Caudate nucleus (tissue), 63 donors: ENCODE measurements at places on chromosomes 4 and X.

- DNase-seq = peak; percentile 92
Observed at GRCh38 chr4:78776079-78776728, at the start of gene BMP2K. BMP2K (plus strand) TSS chr4:78776350; CDS start chr4:78776544, 194 bp downstream.

DNA sequence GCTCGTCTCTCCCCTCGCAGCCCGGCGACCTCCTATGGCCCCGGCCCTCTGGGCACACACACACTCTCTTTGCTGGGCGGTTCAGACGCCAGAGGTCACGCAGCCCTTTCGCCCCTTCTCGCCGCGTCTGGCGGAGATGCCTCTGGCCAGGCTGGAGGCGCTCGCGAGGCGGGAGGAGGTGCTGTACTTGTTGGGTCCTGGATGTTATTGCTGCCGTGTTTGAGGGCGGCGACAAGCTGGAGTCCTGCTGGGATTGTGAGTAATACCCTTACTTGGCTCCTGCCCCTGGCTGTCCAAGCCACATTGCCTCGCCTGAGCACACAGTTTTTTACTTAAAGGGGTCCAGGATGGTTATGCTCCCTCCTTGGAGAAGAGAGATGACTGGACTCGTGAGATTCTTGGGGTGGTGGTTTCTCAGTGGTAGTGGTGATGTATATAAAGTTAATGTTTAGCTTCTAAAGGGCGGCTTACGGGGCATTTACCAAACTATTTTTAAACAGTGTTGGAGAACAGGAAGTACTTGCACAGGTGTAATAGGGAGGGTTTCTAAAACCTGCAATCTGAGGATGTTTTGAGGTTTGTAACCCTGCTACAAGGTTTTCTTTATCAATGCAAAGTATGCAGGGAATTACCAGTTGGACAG lies 572 bp downstream of the USP53 start:
- peak; percentile 59 for DNase-seq

DNA sequence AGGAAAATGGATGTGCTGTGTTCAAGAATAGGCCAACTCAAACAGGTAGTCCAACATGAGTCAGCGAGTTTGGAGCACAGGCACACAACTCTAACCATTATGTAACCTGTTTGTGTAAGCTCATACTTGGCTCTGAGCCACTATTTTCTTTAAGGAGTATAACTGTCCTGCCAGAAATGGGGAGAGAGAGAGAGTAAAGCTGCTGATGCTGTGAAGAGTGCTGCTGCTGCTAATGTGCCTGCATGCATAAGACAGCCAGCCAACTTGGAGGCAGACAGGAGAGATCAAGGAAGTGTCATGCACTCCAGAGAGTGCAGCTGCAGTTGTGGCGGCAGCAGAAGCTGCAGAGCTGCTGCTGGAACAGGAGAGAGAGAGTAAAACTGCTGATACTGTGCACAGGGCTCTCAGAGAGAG lies 11.7 kb upstream of the STATH start:
- DNase-seq = no peak

DNA sequence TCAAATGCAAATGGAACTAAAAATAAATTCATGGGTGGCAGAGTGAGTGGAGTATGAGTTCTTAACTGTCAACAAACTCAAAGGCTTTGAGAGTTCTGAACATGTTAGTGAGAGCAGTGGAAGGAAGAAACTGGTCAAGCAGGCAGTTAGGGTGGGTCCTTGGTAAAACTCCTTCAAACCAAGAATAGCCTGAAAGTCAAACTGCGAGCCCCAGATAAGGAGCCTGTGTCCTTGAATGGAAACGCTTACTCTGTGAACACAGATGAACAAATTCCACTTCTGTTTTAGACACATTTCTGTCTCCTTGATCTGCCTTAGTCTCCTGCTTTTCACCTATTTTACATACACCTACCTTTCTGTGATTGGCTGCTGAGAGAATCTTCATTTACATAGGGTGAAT lies 129.4 kb upstream of the PCDH18 start:
- no peak for DNase-seq

GRCh38 chr4:28278676-28279075 lies 1418.0 kb downstream of the STIM2 start:
- no peak for DNase-seq

DNA sequence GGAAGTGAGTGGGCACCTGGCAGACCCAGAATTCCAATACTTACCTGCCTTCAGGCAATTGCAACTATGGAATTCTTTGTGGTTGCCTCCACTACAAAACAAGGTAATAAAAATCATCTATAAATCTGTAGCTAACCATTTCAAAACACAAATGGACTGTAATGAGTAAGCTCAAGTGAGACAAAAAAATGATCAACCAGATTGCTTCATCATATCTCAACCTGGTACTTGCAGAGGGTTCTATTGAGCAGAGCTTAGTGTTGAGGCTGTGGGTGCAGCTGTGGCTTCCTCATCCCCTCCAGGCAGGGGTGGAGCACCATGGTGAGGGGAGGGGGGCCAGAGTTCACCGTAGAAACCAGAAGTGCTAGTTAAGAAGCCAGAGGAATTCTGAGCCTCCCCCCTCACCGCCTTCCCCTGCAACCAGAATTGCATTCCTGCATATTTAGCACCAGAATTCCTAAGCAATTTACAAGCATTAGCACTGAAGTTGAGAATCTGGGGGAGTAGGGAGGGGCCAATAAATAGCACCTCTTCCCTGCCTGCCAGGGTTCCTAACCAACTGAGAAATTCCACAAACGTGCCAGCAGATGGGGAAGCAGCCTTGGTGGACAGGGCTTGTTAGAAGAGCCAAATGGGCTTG lies 11.5 kb downstream of the CTAG1A start:
- no peak for DNase-seq

DNA sequence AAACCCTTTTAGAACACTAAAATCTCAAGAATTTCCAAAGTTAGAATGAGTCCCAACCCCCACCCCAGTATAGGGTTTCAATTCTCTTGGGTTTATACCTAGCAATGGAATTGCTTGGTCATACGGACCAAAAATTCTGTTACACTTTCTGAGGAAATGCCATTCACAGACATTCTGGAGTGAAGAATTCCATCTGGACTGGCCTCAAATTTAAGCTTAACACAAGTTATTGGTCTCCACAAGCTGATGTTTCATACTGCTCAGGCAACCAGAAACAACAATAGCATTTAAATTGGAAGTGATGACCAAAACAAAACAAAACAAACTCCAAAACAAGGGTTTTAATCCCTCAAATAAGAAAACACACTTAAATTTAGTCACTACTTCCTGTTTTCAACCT lies 51.1 kb downstream of the GPC4 start:
- DNase-seq = no peak

GRCh38 chrX:107293056-107293455 lies 86.6 kb downstream of the DNAAF6 start:
- no peak for DNase-seq

DNA sequence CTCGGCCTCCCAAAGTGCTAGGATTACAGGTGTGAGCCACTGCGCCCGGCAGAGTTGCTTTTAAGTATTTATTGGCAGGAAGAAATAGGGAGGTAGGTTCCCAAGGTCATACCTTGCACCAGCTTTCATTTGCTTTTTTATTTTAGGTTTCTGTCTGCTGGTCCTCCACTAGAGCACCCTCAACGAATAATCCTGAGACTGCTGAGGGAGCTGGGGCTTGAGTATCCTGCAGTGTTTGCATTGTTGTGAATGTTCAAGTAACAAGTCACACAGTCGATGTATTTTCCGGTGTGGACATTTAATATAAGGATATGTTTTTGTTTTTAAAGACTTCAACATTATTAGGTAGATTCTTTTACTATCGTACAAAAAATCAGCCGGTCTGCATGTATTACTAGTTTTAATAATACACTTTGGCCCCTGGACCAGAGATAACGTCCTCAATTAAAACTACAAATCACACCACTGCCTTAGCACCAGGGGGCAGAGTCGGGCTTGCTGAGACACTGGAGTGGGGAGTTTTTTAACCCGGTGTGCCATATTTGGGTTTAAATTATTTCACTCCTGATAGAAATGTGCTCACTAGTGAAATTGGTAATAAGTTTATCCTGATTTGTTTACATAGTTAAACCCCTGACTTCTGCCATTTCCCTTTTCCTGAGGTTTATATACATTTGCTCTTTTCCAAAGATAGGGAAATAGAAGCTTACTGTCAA lies 11.6 kb downstream of the SMIM20 start:
- DNase-seq = peak; percentile 49

DNA sequence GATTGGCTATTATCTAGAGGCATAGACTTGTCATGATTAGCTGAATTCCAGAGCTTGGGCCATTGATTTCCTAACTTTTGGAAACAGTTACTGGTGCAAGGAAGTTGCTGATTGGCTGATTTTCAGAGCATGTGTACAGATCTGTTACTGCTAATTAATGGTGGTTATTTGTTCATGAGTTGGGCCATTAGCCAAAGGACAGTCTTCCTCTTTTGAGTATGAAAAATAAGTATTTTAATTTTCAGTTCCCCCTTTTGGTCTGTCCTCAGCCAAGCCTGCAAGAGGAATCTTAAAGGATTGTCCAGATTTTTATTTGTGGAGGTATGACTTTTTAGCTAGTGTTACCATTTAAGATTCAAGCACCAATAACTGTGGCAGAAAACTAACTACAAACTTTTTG lies 7.0 kb upstream of the DSPP start:
- DNase-seq = no peak

DNA sequence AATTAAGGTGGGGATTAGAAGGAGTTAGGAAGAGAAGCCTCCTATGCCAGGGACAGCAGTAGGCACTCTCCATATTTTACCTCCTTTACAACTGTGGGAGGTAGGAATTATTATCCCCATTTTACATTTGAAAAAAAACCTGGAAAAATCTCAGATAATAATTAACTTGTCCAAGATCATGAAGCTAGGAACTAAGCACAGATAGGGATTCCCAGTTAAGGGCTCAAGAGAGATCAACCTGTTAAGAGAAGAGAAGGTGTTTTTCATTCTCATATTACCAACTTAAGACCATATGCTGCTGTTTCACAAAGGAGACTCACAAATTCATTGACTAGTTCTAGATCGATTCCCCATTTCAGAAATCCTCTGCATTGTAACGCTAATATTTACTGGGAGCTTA lies 16.1 kb upstream of the FAM47E start:
- DNase-seq = no peak

DNA sequence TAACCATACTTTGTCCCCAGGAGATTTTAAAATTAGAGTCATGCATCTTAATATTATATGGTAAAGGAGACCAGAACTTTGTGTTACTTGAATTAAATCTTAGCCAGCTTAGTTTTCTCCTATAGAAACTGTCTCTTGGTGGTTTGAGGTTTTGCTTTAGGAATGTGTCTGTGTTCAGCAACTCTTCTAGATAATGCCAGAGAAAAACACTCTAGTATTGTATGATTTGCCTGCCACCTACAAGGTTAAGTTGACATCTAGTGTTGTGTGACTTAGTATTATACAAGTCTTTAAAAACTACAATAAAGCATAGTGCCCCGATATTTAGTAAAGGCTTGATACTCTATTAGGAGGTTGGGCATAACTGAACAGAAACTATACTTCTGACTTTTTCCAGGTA lies 2.1 kb downstream of the UGT8 start:
- DNase-seq = no peak

- DNase-seq = no peak
Observed at GRCh38 chr4:19382993-19383756, 868.5 kb upstream of the SLIT2 start.

- no peak for DNase-seq
Observed at GRCh38 chrX:71118985-71119535, 664 bp downstream of the MED12 start.

DNA sequence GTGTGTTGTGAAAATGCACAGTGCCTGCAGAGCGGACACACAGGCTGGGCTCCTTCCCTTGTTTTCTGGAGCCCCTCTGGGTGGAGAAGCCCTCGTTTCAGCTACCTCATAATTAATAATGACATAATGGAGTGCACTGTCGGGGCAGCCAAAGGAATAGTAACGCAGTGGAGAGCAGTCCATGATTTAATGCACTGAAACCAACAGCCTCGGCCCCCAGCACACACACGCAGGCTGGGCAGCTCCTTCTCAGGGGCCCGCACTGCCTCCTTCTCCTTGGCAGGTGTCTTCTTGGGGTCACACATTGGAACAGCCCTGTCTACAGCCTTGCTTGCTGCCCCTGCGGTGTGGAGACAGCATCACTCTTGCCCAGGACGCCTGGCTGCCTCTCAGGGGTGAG lies 89.2 kb downstream of the DCTD start:
- DNase-seq = no peak

GRCh38 chrX:63764946-63765345 lies 20.1 kb downstream of the ARHGEF9 start:
- no peak for DNase-seq

- DNase-seq = no peak
Observed at GRCh38 chr4:71978210-71978835, 53.5 kb upstream of the NPFFR2 start.

- no peak for DNase-seq
Observed at GRCh38 chr4:147599206-147599605, 18.0 kb upstream of the TMEM184C start.

DNA sequence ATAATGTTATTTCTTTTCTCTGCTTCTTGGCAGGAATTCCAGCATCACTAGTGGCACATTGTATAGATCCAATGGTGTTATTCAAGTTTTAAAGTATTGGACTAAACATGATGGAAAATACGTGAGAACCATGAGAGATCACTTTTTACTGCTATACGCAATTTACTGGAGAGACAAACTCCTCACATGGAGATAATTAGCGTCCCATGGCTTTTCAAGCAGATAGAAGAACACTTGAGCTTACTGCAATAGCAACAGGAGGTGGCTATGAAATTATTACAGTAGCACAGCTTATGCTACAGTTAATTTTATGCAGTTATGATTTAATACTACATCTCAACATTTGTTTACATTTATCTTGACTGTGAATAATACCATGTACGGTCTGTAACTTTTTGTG lies 11.9 kb upstream of the TMEM185A start:
- no peak for DNase-seq

GRCh38 chr4:113142351-113142750 lies 92.9 kb downstream of the ANK2 start:
- DNase-seq = no peak

GRCh38 chrX:48835524-48836329 lies at the start of gene PCSK1N:
PCSK1N (minus strand) TSS chrX:48835610; CDS start chrX:48835532, 78 bp downstream.
- peak; percentile 21 for DNase-seq

DNA sequence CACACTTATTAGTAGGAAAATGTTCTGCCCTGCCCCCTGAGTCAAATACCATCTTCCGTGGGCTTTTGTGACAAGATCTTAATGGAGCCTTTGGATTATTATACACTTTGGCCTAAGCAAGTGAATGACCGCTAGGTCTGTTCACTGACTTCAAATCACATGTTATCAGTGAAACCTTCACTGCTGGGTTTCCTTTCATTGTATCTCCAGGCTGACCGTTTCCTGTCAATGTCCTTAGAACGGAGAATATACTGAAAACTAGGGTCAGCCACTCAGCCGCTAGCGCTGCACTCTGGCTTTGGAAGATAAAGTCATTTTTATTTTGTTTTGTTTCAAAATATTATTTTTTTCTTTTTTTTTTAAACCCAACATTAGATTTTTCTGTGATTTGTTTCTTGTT lies 107.0 kb upstream of the TLL1 start:
- DNase-seq = no peak

GRCh38 chr4:147924604-147925412 lies 192.9 kb downstream of the ARHGAP10 start:
- DNase-seq = peak; percentile 3
